Stimulated activated CD8-positive, alpha-beta memory T cell treated with anti-CD3 and anti-CD28 coated beads, Interleukin-4, amount 100 ng/mL, for 48 hours (primary cell): ENCODE measurements at places on chromosomes 7 and 10.

GRCh38 chr7:132590162-132590561 lies 13.9 kb upstream of the PLXNA4 start:
- no peak for DNase-seq

DNA sequence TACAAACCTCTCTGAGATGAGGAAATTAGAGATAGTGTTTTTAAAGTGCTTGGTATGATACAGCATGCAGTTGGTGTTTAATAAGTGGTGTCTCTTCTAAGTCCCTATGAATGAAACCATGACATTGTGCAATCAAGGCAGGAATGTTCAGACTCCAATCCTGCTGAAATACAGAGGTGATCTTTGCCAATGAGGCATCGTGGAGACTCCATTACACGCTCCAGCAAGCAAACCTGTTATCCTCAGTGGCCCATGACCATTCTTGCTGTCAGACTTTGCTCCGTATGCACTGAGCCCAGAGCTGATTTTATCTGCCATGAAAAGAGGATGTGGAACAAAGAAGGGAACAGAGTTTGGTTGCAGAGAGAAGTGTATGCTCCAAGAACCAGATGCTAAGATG lies 47.3 kb downstream of the CDHR3 start:
- DNase-seq, result no peak

- DNase-seq, result no peak
Measured at GRCh38 chr10:19247843-19248242, 199.2 kb downstream of the MALRD1 start.

DNA sequence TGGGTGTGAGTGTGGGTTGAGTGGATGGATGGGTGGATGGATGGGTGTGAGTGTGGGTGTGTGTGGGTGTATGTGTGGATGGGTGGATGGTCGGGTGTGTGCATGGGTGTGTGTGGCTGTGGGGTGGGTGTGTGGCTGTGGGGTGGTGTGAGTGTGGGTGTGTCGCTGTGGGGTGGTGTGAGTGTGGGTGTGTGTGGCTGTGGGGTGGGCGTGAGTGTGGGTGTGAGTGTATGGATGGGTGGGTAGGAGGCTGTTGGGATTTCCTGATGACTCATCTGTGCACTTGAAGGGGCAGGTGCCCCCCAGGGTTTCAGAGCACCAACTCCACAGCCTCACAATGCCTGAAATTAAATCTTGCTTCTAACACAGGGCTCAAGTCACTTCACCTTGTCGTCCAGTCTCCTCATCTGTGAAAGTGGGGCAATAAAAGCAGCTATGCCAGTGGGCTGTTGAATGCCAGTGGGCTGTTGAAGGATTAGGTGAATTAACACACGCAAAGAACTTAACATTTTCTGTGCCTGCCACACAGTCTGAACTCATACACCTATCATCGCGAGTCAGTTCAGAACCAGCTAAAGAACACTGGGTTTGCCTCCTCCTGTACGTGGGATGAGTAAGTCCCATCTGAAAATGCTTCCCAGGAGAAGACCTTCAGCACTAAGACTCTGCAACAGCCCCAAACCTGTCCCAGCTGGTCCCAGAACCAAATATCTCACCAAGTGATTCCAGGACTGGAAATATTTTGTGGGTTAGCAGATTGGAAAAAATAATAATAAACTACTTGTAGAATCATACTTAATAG lies 32.0 kb downstream of the SFMBT2 start:
- no peak for DNase-seq

- DNase-seq, result no peak
Measured at GRCh38 chr10:34406463-34407323, 408.4 kb downstream of the PARD3 start.

- no peak for DNase-seq
Measured at GRCh38 chr7:138610671-138611170, 90.4 kb downstream of the SVOPL start.

DNA sequence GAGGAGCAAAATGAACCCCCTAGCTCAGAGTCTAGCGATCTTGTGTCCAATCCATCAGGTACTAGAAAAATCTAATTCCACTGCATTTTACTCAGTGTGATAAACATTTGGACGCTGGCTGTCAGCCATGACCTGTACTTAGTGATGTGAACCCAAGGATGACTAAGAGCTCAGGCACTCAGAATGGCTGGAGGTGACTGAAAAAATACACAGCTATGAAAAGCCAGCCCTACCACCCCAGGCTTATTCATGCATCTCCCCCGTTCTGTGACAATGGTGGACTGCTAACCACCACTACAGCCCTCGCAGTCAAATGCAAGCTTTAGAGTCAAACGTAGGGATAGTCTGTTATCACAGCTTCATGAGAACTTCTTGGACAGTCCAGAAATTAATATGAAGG lies 14.9 kb downstream of the AFAP1L2 start:
- DNase-seq, result no peak

- DNase-seq, result no peak
Measured at GRCh38 chr10:84456126-84456525, 127.7 kb downstream of the CCSER2 start.

- DNase-seq, result no peak
Measured at GRCh38 chr7:82317760-82318159, 125.8 kb downstream of the CACNA2D1 start.

DNA sequence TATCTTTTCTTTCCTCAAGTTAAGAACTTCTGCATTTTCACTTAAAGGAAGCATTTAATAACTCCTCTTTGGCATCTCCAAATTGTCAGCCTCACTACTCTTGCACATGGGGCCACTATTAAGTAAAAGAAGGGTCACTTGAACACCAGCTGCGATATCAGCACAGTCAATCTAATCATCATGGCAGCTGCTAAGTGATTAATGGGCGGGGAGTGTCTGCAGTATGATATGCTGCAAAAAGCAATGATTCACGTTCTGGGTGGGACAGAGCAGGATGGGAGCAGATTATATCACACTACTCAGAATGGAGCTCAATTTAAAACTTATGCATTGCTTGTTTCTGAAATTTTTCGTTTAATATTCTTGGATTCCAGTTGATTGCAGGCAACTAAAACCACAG lies 447.4 kb upstream of the PFKP start:
- DNase-seq, result no peak

GRCh38 chr10:114313139-114313538 lies 74.1 kb downstream of the VWA2 start:
- no peak for DNase-seq

- no peak for DNase-seq
Measured at GRCh38 chr10:26485150-26485941, 47.2 kb downstream of the APBB1IP start.

DNA sequence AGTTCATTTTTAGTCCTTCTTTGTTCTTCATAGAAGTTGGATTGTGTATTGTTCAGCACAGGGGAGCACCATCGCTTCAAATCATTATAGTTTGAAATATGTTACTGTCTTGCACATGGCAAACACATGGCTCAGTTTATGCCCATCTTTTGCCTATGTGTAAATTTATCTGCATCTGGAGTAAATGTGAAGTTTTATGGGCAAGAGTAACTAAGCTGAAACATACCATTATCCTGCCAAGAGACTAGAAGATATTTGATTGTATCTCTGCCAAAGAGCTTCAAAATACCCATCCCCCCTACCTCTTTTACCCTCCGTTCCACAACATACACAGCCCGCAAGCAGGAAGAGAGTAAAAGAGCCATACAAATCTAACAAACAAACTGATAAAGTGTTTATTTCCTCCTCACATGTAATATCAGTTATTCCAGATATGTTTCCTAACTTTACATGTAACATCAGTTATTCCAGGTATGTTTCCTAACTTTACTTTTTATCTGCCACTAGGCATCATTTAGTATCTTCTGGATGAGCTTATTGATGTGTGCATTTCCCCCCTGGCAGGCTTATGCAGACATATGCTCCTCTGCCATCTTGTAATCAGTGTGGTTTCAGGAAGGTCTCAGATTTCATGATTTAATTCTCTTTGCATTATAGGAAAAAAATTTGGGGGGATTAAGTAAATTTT lies 127.7 kb downstream of the SRI start:
- no peak for DNase-seq

DNA sequence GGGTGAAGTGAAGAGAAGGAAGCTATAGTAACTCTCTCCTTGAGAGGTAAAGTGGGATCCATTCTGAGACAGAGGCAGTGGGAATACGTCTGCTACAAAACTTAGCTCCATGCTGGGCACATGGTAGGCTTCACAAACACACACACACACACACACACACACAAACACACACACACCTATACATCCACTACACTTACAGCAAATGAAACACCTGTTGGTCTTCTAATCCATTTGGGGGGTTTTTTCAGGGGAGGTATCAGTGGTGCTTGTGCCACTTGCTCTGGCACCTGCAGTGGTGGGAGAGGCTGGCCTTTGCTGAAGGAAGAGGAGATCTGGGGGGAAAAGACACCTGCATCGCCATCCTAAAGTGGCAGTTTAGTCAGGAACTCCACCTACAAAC lies 14.5 kb downstream of the SEC31B start:
- no peak for DNase-seq

DNA sequence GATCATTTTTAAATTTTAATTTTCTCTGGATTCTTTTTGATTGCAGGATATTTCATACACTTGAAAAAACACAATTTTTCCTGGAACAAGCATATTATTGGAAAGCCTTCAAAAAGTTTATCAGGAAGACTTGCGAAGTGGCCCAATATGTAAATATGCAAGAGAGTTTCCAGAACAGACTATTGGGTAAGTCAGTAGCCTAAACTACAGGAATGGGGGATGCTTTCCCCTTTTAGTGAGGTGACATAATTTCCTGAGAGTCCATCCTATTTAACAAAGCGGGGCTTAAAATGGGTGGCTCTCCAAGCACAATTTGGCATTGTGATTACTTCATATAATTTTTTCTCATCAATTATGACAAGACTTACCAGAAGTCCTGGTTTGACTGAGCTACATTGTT lies 77.9 kb downstream of the ABCA13 start:
- DNase-seq, result no peak

DNA sequence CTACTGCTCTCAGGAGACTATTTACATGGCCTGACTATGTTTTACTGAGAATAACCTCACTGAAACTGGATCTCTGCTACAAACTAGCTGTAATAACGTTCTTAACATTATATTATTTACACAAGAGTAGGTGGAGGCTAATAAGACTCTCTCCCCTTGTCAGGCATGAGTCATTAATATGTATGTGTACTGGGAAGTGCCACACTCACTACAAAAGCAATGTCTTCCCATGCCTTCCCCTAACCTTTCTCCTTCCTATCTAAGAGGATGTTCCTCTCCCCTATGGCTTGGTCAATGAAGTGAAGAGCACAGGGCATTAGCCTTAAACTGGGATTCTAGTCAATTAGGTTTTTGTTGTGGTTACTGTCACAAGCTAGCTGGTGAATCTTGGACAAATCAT lies 147.9 kb downstream of the DGKB start:
- no peak for DNase-seq

DNA sequence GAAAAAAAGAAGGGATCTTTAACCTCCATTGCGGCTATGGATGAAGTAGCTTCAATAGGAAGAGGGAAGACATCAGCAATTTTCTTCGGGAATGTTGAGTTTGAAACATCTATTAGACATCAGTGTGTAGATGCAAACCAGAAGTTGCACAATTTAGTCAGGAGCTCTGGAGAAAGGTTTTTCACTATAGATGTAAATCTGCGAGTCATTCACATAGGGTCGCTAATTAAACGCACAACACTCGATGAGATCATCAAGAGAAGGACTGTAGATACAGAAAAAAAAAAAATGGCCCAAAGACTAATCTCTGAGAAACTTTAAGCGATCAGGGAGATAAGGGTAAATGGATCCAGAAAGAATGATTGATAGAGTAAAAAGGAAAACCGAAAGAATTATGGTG lies 61.7 kb upstream of the TES start:
- DNase-seq, result no peak

GRCh38 chr10:122656741-122657140 lies 42.9 kb downstream of the C10orf120 start:
- no peak for DNase-seq

DNA sequence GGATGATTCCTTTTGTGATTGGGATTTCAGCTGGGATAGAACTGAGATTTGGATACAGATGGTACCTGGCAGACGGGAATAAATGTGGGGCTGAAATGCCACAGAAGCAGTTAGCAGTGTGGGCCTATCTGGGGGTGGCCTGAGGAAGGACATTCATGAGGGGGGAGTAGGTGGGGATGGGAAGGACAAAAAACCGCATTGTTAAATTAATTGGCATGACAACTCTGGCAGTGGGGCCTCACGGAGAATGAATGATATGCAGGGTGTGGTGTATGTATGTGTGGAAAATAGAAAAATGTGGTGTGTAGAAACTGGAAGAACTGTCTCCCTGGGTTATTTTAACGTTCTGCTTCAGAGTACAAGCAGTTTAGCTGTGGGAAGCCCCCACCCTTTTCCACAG lies 17.8 kb downstream of the SDK1 start:
- DNase-seq, result no peak

- no peak for DNase-seq
Measured at GRCh38 chr7:108407676-108408075, 48.6 kb downstream of the NRCAM start.

DNA sequence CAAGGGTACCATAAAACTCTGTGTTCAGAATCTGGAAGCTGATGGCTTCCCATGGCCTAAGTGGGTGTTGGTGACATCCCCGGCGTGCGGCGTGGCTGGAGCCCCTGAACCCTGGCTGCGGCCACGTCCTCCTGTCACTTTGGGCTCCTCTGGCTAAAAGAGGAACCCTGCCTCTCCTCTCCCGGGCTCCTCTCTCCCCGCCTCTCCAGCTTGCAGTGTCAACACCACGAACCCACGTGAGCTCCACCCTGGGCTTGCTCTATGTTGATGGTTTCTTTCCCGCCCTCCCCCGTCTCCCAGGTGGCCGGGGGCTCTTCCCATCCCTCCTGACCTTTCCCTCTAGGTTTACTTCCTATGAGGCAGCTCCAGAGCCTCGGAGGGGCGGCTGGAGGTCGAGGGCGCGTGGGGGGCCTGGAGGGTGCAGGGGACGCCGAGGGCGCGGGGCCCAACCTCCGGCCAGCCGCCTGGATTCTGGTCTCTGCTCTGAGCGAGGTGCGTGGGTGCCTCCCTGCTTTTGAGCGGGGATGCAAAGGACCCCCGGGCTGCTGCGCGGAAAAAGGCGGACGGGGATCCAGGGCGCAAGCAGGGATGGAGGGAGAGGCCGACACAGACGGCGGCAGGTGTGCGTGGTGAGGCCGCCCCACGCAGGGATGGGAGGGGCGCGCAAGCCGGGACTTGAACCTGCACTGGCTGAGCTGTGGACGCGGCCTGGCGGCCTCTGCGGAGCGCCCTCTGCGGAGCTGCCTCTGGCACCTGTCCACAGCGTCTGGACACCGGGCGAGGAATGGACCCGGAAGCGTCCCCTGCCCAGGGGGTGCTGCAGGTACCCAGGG lies 115.5 kb upstream of the DIP2C start:
- no peak for DNase-seq

DNA sequence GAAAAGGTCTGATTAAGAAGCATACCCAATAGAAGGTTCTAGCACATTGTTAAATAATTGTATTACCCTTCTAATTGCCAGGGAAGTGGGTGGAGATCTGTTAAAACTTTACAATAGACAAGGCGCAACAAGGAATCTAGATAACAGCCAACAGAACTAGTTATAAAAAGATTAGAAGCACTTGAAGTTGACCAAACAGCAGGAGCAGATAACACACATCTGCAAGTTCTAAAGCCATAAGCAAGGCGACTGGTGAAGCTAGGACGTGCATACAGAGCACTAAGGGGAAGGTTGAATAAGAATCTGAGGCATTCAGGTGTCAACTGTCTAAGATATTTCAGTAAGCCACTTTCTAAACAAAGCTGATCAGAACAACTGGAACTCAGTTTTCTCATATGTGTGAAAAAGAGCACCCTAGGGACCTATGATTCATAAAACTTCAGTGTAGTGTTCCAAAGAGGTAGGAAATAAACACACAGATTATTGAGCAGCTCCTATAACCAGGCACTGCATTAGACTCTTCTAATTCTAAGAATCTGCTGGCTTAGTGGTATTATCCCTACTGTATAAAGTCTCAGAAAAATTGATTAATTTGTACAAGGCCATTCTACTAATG lies 111.2 kb downstream of the SAMD9 start:
- no peak for DNase-seq
